Trophoblast cell (in vitro differentiated cells and primary cell): ENCODE measurements at places on chromosomes 3 and 15.

DNA sequence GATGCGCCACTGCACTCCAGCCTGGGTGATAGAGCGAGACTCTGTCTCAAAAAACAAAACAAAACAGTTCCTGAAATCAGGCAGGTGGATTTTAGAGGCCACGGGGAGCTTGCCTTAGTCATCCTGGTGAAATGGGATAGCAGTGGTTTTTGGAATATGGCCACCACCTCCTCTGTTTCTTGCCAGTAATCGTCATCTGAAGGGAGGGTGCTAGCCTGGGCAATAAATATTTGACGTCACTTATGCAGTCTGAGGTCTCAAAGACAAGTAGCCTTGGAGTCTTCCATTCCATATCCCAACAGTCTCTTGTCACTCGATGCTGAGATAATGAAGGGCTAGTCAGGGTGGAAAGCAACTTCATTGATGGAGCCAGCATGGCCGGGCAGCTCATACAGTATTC, 55.2 kb downstream of the KCNAB1 start:
- no peak for DNase-seq
- no peak overlapping the region for H3K4me3 ChIP-seq
- no peaks in the 10 kb centered on the region for H3K27me3 ChIP-seq

- DNase-seq: no peak
- H3K27me3 ChIP-seq: no peaks in the 10 kb centered on the region
- H3K4me3 ChIP-seq: no peak overlapping the region
- H3K27ac ChIP-seq: no peak overlapping the region
- H3K4me1 ChIP-seq: peaks cover 4% of the 10 kb centered on the region
Measured at GRCh38 chr3:122985539-122985938, 42.0 kb downstream of the SEMA5B start.

DNA sequence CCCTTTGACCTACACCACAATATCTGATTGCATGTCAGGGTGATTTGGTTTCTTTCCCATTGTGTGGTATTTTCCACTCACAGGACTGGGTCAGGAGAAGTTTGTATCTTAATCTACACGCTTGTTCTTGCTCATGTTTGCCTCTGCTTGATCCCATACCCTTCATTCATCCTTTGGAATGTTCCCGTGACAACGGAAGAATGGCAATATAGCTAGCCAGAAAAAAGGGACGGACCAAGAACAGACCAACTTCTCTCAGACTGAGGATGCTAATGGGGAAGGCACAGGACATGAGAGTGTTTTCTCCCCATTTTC, 7.8 kb upstream of the THSD4 start:
- no peak for DNase-seq
- no peaks in the 10 kb centered on the region for H3K27me3 ChIP-seq
- no peak overlapping the region for H3K27ac ChIP-seq
- peaks cover 4% of the 10 kb centered on the region for H3K4me1 ChIP-seq
- H3K36me3 ChIP-seq: no peaks in the 10 kb centered on the region

DNA sequence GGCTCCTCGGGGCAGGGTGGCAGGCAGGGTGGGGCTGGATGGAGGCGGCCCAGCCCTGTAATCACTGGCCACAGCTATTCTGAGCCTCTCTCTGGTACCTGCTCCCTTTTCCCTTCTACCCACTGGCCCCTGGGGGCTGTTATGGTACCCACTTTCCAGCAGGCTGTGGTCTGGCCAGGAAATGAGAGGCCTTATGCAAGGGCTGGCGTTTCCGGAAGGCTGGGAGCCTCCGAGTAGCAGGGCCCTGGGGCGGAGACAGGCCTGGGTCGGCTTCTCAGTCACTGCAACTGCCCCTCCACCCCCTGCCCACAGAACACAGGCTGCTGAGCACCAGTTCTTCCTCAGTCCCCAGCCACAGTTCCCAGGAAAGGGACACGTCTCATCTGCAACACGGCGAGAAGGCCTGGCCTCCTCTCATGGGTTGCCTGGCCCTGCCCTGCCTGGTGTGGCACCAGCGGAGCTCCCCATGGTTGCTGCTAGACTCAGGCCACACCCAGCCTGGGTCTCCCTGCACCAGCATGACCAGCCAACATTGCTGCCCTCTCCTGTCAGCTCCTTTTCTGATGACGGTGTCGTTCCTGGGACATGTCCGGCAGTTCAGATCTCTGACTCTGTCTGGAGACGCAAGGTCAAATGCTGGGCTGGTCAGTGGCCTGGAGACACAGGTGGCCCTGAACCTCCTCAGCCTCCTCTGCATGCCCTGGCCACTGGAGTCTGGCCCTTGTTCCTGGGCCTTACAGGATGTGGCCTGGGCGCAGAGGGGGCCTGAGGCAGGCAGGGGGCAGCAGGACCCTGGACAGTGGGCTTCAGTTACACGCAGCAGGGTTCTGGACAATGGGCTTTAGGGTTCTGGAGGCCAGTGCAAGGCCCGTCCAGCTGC, 6.5 kb downstream of the CHST13 start:
- no peak overlapping the region for H3K4me3 ChIP-seq
- no peak overlapping the region for H3K27ac ChIP-seq
- no peaks in the 10 kb centered on the region for H3K27me3 ChIP-seq
- DNase-seq: no peak
- no peaks in the 10 kb centered on the region for H3K36me3 ChIP-seq

DNA sequence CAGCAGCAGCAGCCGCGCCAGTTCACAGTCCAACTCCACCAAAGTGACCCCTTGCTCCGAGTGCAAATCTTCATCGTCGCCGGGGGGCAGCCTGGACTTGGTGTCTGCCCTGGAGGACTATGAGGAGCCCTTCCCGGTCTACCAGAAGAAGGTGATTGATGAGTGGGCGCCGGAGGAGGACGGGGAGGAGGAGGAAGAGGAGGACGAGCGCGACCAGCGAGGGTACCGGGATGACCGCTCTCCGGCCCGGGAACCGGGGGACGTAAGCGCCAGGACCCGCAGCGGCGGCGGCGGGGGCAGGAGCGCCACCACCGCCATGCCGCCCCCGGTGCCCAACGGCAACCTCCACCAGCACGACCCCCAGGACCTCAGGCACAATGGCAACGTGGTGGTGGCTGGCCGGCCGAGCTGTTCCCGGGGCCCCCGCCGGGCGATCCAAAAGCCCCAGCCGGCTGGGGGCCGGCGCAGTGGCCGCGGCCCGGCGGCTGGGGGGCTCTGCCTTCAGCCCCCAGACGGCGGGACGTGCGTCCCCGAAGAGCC, 224.1 kb upstream of the IL12A start:
- H3K27me3 ChIP-seq: no peaks in the 10 kb centered on the region
- peaks cover 6% of the 10 kb centered on the region for H3K4me1 ChIP-seq
- H3K4me3 ChIP-seq: peak overlapping the region; percentile 94
- peaks cover 4% of the 10 kb centered on the region for H3K36me3 ChIP-seq
- peak overlapping the region; percentile 98 for H3K27ac ChIP-seq

DNA sequence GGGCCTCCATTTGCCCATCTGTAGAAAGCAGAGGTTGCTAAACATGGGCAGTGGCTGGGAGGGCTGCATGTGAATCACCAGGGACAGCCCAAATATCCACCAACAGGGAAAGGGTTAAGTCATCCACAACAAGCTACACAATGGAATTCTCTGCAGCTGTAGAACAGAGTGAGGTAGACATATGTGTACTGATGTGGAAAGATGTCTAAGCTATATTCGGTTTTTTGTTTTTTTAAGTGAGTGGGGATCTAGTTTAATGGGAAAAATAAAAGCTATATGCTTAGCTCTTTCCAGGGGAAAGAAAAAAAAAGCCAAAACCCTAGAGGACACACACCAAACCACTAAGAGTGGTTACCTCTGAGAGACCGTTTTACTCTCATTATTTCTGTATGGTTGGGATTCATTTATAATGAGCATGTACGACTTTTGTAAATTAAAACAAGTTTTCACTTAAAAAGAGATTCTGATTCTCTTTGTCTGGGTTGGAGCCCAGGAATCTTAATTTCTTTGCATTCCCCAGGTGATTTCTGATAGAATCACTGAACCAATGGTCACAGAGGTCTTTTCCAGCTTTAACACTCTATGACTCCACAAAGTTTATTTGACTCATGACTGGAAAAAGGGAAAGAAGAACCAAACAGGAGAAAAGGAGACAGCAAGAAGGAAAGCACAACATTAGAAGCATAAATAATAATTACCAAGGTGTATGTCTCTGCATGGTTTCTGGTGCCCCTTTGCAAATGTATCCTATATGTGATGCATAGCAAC, 19.1 kb downstream of the CRABP1 start:
- DNase-seq: no peak
- no peaks in the 10 kb centered on the region for H3K27me3 ChIP-seq
- no peak overlapping the region for H3K4me3 ChIP-seq
- H3K4me1 ChIP-seq: peaks cover 8% of the 10 kb centered on the region
- H3K27ac ChIP-seq: no peak overlapping the region
- no peaks in the 10 kb centered on the region for H3K36me3 ChIP-seq

DNA sequence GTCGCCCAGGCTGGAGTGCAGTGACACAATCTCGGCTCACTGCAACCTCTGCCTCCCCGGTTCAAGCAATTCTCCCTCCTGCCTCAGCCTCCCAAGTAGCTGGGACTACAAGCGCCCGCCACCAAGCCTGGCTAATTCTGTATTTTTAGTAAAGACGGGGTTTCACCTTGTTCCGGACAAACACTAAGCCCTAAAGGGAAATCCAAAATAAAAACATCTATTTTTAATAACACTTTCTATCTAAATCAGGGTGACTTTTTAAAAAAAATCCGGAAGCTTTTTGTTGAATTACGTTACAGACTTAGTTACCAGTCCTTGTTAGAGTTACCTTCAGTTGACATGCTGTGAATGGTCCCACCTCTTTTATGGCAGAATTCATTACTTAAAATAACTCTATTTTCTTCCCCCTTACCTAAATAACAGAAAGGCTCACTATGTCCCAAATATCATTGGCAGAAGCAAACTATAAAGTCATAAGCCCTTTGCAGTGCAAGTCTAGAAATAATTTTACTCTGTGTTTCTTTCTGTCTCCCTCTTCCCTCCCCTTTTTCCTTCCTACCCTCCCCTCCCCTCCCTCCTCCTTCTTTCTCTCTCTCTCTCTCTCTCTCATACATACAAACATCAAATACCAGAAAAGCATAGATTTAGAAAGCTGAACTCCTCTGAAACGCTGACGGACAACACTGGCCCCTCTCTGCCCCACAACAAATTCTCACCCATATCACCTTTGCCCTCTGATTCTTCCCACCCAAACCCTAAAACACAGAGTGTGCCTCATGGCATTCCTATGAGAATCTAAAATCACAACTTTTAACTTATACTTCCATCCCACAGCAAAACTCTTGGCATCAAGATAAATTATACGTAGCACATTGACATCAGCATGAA, 18.3 kb downstream of the THBS1 start:
- H3K4me1 ChIP-seq: no peaks in the 10 kb centered on the region
- peaks cover 5% of the 10 kb centered on the region for H3K36me3 ChIP-seq
- H3K27ac ChIP-seq: no peak overlapping the region
- H3K27me3 ChIP-seq: no peaks in the 10 kb centered on the region
- DNase-seq: no peak

DNA sequence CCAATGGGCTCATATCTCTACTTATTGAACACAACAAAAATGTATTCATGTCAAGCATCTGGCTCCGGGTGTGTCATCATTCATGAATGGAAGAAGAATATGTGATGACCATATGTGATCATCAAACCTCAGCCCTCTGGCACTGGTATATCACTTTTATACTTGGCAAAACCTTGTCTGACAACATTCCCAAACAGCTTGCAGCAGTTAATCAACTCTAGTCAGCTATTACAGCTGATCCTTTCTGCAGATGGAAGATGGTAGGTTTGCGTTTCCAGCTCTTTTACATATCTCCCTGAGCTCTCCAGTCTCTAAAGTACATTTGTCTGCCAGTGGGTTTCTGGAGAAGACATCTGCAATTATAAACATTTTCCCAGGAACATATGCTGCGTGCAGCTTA, 6.6 kb downstream of the PLSCR5 start:
- peaks cover 2% of the 10 kb centered on the region for H3K4me1 ChIP-seq
- DNase-seq: no peak
- H3K27me3 ChIP-seq: no peaks in the 10 kb centered on the region
- peaks cover 7% of the 10 kb centered on the region for H3K36me3 ChIP-seq

- no peak for DNase-seq
- no peak overlapping the region for H3K4me3 ChIP-seq
- H3K27ac ChIP-seq: no peak overlapping the region
- no peaks in the 10 kb centered on the region for H3K27me3 ChIP-seq
Measured at GRCh38 chr3:150844484-150844883, 60.8 kb downstream of the MINDY4B start.

GRCh38 chr3:55172913-55173312, 245.1 kb upstream of the LRTM1 start:
- peaks cover 9% of the 10 kb centered on the region for H3K4me1 ChIP-seq
- no peak for DNase-seq
- H3K27me3 ChIP-seq: no peaks in the 10 kb centered on the region
- no peak overlapping the region for H3K27ac ChIP-seq

- DNase-seq: no peak
- H3K27ac ChIP-seq: no peak overlapping the region
- H3K4me1 ChIP-seq: peaks cover 7% of the 10 kb centered on the region
- no peak overlapping the region for H3K4me3 ChIP-seq
Measured at GRCh38 chr3:134294302-134295280, 43.9 kb upstream of the RYK start.

GRCh38 chr15:34065941-34066340, 26.9 kb upstream of the AVEN start:
- H3K4me1 ChIP-seq: no peaks in the 10 kb centered on the region
- no peak overlapping the region for H3K27ac ChIP-seq
- no peak for DNase-seq
- no peak overlapping the region for H3K4me3 ChIP-seq
- H3K27me3 ChIP-seq: no peaks in the 10 kb centered on the region

GRCh38 chr15:70556779-70557178, 206.6 kb downstream of the UACA start:
- H3K27ac ChIP-seq: no peak overlapping the region
- DNase-seq: no peak
- no peaks in the 10 kb centered on the region for H3K36me3 ChIP-seq
- no peaks in the 10 kb centered on the region for H3K27me3 ChIP-seq
- peaks cover 11% of the 10 kb centered on the region for H3K4me1 ChIP-seq

DNA sequence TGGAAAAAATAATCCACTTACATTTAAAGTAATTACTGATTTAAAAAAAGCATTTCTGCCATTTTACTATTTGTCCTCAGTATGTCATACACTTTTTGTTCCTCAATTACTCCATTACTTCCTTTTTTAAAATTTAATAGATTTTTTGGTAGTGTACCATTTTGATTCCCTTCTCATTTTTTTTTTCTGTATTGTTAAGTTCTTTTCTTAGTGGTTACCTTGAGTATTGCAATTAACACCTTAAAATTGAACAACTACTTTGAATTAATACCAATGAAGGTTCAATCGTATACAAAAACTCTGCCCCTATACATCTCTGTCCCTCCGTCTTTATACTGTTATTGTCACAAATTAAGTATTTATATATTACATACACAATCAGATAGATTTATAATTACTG, 240.6 kb upstream of the LMCD1 start:
- no peaks in the 10 kb centered on the region for H3K4me1 ChIP-seq
- no peak for DNase-seq
- no peaks in the 10 kb centered on the region for H3K27me3 ChIP-seq
- H3K36me3 ChIP-seq: no peaks in the 10 kb centered on the region
